ENCODE measurements at places on chromosomes 6 and 20.
A peak's percentile ranks its signal among the peaks of the same experiment; 100 is the strongest.

DNA sequence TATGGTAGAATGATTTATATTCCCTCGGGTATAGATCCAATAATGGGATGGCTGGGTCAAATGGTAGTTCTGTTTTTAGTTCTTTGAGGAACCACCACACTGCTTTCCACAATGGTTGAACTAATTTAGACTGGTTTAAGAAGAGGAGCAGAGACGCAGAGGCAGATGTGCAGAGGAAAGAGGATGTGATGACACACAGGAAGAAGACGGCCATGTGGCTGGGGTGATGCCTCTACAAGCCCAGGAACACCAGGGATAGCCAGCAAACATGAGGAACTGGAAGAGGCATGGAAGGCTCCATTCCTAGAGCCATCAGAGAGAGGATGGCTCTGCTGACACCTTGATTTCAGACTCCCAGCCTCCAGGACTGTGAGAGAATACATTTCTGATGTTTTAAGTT lies 218.3 kb upstream of the DTNBP1 start:
- no peak for DNase-seq

DNA sequence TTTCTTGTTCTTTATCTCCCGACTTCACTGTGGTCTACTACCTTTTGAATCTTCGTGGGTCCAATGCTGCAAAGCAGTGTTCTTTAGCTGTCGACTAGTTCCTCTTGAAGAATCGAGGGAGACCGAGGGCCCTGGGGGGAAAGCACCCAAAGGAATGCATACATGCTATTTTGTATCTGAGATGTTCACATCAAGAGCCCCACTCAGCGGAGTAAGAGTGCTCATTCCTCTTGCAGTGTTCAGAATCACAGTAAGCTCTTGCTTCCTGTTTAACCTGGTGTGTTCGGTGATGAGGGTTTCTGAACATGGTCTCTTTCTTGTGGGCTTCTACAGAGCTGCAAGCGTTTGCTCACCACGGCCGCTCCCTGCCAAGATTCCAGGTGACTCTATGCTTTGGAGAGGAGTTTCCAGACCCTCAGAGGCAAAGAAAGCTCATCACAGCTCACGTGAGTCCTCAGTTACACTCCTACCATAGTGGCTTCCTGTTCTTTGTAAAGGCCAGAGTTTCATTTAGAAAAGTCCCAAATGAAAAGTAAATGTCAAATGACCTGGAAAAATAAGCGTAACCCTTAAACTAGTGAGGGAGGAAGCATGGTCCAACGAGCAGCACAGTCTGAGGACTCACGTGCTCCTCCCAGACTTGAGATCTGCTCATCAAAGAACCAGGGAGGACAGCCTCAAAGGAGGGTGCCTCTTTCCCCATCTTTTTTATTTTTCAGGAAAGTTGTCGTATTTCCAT lies 13.3 kb downstream of the IRF4 start:
- no peak for DNase-seq

DNA sequence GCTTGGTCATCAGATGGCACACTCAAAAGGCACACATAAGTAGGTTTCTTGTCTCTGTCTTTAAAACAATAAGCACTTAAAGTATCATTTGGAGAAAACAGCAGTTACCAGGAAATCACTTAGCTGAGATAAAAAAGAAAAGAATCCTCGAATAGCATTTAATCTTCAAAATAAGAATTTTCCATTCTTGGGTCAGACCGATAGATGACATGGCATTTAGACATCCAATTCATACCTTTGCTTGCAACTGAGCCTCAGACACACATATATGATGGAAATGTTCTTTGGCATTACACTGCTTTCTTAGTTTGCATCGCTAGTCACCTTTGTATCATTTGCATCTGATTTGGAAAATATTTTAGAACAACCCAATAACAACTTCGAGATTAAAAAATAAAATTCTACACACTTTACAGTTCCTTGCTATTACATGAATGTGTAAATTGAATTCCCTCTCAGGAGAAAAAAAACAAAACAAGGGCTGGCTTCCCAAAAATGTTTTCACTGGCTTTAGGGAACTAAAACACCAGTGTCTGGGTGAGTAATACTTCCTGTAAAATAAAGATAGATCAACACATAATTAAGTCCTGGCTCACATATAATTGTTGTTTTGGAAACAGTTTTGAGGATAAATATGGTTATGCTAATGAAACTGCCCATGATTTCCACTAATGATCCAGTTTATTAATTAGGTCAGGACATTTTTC lies 1.3 kb upstream of the RNF217 start:
- DNase-seq, result no peak

DNA sequence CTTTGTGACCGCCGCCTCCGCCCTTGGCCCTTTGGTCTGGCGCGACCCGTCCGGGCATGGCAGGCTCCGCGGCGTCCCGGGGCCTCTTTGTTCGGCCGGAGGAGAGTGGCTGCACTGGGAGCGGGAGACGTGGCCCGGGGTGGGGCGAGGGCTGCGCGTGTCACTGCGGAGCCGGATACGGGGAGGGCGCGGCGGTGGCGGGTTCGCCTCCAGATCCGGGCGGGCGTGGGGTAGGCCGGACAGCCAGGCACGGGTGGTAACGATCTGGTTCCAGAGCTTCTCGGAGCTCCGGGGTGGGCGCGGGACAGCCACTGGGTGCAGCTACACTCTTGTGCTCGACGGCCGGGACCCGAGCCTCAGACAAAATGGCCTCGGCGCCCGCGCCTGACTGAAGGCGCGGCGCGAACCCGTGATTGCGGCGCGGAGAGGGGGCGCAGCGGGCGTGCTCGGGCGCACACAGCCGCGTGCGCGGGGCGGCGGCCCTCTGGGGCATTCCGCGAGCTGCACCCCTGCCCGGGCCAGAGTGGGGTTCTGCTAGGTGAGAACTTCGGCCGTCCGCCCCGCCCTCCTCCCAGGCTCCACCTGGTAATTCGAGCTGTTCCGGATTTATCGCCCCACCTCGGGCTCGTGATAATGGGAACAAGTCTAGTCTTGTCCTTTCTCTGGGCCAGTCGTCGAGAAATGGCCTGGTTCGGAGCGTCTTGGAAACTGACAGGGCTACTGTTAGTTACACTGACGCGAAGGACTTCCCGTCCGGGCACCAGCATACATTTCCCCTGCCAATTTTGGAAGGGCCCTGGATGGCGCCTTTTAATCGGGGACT lies 1.0 kb downstream of the LOC128125822 start:
- peak; percentile 86 for DNase-seq

DNA sequence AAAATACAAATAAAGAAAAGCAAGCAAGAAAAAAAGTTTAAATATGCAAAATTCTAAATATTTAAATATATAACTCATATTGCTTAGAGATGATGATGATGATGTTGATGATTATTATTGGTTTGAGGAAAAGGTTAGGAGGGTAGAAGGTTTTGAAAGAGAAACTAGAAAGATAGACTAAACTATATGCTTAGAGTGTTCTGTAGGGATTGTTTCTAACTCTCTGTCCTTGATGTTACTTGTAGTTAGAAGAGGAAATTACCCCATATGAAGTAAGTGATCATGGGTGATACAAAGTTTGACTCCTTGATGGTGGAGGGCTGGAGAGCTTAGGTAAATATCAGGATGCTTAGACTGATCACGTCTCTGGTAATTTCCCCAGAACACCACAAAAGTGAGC lies 159.5 kb downstream of the MEI4 start:
- no peak for DNase-seq

DNA sequence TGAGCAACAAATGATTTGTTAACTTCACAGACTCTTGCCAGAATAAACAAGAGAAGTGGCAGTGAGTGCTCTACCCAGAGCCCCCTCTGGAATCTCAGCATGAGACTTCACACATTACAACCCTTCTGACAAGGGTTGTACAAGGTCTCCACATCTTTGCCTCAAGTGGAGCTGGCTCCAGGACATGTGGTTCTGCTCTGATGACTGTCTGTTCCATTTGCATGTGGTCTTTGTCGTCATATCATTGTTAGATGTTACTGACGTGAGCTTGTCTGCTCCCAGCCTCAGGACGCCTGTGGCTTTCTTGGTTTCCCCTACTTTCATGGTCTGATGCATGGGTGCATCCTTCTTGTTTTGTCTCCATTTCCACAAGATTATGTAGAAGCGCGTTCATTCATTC lies 115.0 kb downstream of the SLC24A3 start:
- no peak for DNase-seq

DNA sequence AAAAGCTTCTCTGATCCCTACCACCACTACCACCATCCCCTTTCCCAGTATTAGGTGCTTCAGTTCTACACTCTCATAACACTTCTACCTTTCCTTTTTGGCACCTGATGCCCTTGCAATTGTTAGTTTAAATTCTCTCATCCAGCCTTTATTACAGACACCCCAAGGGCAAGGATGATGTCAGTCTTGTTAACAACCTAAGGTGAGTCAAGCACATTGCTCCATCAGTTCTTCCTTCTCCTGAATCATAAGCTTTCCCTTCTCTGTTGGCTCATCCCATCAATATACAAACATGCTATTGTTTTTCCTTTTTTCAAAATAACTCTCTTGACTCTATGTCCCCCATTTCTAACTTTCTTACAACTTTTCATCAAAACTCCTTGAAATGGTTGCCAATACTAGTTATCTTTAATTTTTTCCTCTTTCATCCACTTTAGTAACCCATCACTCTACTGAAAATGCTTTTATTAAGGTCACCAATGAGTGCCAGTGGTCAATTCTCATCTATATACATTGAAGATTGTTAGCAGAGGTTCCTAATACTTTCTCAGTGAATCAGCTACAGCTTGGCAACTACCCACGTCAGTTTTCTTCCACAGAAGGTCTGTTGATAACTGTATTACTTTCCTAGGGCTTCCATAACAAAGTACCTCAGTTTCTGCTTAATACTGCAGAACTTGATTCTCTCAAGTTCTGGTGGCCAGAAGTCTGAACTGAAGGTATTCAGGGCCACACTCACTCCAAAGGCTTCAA lies 97.1 kb upstream of the FLRT3 start:
- no peak for DNase-seq

DNA sequence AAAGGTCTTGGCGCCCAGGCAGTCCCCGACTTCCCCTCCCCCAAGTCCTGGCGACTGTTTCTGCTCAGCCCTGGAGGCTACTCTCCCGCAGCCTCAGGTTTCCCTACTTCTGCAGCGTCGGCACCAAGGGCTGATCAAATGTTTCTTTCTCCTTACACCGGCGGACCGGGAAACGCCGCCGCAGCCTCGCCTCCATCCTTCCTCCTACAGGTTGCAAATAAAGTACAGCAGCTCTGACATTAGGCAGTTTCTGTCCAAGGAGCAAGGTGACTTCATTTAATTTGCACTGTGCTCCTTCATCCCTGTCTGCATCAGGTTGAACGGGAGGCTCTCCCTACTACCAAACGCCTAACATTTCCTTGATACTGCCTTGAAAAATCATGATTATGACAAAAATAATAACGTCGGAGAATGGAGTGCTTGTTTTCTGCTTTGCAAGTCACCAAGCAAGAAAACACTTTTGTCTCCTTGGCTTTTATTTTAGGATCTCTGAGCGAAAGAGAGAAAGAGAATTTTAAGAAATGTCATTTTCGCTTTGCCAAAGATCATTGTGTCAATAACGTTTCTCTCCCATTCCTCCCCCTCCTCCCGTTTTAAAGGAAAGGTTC lies 1.0 kb downstream of the CLIC5 start:
- DNase-seq, result no peak

GRCh38 chr6:30600451-30600961 lies 16.5 kb downstream of the PPP1R10 start:
- DNase-seq, result no peak

DNA sequence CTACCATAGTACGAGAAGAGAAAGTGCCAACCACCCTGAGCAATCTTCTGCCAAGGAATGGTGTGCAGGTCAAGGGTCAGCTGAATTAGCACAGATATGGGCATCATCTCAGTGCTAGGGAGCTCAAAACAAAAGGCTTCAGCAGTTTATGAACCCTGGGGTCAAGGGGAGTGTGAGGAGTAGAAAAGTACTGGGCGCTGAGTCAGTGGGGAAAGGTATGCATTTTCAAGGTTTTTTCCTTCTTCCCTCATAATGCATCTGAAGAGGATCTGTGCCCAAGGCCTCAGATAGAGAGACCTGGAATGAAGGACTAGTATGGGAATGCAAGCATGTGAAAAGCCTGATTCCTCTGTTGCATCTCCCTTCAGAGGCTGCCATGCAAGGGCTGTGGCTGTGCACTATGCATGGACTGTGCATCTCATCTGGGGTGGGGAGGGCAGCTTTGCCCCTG lies 81.7 kb downstream of the PERP start:
- no peak for DNase-seq

GRCh38 chr6:148990403-148990802 lies 243.6 kb downstream of the UST start:
- no peak for DNase-seq

DNA sequence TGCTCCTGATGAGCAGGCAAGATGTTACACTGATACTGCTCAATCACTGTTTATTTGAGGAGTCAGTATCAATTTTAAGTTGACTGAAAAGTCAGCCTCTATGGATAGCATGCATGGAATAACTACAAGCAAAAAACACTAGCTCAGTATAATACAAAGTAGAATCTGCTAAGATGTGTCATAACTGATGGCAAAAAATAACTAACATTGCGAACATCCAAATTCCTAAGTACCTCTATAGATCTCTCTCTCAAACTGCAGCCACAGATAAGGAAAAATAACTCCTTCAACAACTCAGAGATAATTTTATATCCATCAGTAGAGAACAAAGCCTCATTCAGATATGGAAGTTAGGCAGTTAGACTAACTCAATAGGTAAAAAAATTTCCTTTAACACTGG lies 16.3 kb downstream of the HDAC2 start:
- DNase-seq, result no peak
